GM12891 (cell line): ENCODE measurements at places on chromosomes 6 and 20.

GRCh38 chr20:44924541-44924940 lies 14.7 kb downstream of the PABPC1L start:
- DNase-seq, result no peak

- no peak for DNase-seq
Observed at GRCh38 chr6:13874191-13874549, 50.6 kb upstream of the RNF182 start.

DNA sequence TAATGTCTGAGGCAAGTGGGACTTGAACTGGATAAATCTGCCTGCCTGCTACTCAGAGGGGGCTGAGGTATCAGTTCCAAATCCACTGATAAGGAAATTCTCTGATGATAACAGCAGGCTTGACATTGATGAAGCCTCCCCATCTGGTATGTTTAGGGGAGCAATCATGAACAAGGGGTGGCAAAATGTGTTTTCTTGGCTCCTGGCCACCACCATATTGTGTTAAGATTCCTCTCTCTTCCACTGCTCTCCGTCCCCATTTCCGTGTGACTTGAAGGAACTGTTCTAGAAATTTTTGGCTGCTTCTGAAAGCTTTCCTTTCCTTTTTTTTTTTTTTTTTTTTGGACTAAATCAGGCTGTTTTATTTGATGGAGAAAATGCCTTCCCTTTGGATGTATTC lies 335.3 kb upstream of the NRSN1 start:
- DNase-seq, result no peak

GRCh38 chr6:112086744-112087135 lies 542 bp downstream of the TUBE1 start:
- DNase-seq, result no peak

DNA sequence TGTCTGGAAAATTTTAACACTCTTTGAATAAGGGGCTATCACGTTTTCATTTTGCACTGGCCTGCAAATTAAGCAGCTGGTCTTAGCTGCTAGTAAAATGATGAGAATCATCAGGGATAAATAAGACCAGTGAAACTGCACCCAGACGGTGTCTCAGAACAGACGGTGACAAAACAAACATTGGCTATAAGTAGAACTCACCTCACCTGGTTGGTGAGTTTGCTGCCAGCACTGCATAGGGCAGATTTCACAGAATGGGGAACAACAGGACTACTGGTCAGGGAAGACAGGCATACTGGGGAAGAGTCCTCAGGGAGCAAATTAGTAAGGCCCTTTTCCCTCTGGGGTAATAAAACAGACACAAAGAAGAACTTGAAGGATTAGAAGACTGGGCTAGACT lies 175.9 kb upstream of the CITED2 start:
- no peak for DNase-seq

- DNase-seq, result no peak
Observed at GRCh38 chr6:14240411-14241166, 123.0 kb downstream of the CD83 start.

DNA sequence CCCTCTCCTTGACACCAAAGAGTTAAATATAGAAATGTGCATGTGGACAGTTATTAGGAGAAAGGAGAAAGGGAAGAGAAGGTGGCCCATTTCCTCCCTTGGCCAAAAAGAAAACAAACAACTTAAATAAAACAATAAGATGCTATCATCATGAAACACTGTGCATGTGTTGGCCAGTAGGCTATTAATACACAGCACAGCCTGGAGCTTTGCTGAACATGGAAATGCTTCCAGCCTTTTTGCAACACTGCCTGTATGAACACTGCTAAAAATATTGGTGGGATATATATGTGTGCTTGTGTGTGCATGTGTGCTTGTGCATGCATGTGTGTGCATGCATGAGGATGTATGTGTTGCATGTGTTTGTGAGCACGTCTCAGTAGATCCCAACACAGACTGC lies 100.4 kb downstream of the LY86 start:
- DNase-seq, result no peak

DNA sequence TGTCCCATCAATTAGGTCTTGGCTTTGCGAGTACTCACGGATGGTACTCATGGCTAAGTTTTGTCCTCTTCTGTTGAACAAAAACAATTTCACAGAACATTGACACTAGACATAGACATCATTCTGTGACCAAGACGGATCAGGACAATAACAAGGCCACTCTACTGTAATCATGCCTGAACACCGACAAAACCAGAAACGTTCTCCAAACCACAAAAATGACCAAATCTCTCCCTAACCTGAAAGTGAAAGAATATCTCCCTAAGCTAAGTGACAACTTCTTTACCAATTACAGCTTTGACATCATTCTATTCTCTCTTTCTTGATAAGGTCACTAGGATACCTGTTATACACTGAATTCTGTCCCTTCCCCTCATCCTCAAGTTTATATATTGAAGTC lies 40.0 kb upstream of the SLC2A12 start:
- DNase-seq, result no peak

DNA sequence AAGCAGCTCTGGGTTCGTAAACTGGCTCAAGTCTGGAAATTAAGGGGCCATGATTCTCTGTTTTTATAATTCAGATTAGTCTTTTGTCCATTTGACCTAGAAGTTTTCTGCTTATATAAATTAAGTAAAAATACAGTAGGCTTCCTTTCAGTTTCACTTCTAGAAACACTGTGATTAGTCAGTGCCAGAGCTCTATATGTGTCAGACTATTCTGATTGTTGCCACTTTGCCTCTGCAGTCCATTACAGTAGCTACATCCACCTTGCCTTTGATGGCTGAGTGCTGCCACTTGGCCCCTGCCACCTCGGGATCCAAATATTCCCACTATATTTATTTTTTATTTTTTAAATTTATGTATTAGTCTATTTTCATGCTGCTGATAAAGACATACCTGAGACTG lies 7.9 kb downstream of the ZC2HC1B start:
- no peak for DNase-seq

- DNase-seq, result no peak
Observed at GRCh38 chr6:167163476-167164011, 5.8 kb upstream of the GPR31 start.

- no peak for DNase-seq
Observed at GRCh38 chr20:33568868-33569801, 79.2 kb downstream of the CBFA2T2 start.

DNA sequence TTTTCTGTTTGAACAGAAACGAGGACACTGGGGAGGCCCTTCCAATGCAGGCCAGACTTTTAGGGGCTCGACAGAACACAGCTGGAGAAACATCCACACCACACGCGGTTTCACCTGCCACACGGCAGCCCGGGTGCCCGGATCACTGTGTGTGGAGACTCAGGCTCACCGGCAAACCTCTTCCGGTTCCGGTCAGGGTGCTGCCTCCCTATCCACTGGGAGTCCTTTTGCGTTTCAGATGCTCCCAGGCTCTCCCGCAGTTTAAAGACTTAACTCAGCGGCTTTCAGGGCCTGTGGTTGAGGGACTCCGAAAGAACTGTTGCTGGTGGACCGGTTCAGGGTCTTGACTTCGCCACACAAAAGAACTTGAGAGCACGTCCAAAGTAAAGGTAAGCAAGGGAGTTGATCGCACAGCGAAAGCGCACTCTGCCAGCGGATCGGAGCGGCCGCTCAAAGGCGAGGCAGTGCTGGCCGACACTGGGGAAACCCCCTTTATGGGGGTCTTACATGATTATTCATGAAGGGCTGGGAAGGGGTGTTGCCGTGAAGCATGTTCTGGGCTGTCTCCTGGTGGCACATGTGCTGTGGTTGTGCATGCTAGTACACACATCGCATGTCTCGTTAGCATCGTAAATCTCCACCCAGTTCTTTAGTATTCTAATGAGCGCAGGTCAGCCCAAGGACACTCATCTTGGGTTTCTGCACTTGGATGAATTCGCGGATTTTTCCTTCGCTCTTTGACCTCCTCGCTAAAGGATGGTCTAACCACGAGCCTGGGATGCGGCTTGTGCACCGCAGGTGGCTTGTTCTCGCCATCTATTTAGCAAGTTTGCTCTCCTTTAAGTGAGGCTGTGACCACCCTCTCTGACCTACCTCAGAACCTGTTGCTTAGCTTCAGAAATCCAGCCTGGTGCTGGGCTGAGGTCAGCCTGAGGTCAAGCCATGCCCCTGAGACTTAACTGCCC lies 180.3 kb downstream of the CDH26 start:
- no peak for DNase-seq

DNA sequence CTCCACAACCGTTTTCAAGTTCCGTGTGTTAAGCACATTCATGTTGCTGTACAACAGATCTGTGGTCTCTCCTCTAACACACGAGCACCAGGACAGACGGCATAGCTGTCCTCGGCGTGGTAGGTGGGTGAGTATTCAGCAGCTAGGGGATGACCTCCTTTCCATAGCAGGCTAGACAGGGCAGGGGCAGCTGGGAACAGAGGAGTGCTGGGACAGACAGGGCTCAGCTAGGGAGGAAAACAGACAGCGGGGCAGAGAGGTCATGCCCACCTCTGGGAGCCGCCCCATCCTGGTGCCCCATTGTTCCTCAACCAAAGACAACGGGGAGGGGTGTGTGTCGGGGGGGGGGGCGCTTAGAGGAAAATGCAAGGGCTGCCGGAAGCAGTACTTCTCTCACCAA lies 271.5 kb upstream of the FOXQ1 start:
- DNase-seq, result no peak

DNA sequence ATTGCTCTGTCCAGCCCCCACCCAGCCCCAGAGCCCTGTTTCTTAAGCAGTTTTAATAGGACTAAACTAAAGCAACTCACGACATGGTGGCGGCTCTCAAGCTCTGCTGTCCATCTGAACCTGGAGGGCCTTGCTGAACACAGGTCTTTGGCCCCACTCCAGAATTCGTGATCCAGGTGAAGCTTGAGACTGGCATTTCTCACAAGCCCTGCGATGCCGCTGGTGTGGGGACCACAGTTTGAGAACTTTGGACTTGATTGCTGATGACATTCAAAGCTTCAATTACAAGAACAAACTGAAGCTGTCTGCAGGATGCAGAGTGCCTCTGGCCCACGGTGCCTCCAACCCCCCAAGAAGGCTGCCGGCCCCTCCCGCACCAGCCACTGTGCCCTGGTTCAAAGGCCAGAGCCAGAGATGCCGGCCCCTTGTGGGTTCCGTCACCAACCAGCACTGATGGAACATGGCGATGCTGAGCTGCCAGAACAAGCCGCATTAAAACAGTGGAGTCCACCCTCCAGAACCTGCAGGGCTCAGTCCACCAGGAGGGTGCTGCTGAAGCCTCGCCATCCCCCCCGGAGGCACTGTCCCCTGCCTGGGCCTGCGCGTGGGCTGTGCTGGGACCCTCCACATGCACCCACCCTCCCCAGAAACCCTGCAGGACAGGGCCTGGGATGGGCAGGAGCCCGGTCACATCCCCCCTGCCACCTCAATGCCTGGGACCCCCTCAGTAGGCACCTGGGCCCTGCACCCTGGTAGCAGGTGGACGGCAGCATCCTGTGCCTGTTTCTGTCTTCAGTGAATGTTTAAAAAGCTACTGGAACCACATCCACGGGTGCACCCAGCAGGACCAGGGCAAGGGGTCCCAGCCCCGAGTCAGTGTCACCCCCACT lies 101.1 kb downstream of the PSMB1 start:
- no peak for DNase-seq

DNA sequence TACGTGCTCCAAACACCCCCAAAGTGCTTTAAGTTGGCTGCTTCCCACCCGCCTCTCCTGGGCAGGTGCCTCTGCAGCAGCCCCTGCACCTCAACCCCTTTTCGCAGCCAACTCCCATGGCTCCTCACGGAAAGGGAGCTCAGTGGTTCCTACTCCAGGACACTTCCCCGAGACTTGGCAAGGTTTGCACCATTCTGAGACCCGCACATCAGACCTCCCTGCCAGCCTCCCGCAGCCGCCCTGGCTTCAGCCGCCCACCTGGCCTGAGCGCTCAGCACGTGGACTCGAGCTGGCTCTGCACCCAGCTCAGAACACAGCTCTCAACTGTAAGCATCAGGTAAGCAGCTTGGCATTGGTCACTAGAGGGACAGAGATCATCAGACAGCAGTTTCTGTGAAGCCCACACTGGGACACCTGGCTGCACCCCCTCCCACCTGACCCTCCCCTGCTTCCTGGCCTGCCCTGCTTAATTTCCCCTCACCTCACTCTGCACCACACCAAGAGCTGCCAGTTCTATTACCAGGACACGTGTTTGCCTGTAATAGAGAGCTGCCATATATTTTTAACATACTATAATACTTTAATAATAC lies 28.5 kb downstream of the GMDS start:
- no peak for DNase-seq

DNA sequence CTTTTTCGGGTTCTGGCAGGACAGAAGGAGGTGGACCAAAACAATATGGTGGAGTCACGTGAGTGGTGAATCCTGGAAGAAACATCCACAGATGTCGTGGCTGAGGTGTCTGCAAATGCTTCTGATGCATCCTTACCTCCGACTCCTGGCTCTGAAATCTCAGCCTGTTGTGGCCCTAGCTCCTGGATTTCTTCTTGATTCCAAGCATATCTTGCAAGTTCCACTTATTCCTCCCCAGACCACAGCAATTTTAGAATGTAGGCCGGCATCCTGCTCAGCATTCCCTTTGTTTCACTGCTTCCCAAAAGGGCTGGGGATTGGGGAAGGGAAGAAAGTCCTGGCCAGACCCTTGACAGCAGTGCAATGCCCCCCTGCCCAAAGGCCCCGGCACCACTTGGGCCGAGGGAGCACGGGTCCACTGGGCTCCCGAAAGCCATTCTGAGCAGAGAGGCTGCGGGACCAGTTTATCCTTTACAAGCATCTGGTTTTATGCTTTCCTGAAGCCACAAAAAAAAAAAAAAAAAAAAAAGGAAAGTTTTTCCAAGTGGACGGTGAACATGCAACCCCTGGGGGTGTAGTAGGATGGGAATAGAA lies 200.9 kb upstream of the RNF24 start:
- no peak for DNase-seq

DNA sequence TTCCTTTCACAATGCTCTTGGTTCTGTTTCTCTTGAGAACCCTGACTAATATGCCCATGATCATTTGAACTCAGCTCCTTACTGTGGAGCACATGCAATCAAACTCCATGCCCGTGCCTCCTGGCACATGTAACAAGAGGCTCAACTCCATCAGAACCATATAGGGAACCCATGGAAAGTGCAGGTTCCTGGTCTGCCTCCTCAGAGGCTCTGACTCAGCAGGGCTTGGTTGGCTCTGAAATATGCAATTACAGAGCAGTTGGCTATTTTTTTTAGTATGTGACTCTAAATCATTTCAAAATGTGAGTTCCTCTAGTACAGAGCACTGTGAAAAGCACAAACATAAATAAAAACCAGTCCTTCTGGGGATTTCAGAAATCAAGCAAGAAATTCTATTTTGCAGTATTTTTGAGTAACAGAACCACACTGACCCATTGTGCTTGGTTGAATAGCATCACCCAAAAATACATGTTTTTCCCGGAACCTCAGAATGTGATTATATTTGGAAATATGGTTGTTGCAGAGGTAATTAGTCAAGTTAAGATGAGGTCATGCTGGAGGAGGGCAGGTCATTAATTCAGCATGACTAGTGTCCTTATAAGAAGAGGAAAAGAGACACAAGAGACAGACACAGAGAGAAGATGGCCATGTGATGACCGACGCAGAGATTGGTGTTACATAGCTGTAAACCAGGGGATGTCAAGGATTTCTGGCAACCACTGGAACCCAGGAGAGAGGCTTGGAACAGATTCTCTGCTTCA lies 13.2 kb upstream of the MAP3K4 start:
- no peak for DNase-seq
